ENCODE measurements at places on chromosomes 12 and 14.

DNA sequence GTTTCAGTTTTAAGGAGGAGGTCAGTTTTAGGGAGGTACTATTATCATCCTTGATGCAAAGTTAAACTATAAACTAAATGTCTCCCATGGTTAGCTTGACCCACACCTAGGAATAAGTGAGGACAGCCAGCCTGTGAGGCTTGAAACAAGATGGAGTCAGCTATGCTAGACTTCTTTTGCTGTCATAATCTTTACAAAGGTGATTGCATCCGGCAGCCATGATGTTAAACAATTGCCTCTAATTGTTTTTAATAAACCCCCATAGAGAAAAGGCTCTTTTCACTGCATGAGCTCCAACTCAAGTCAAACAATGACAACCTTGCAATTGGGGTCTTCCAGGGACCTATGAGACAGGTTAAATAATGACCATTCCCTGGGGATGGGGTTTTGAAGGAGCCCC, 45.7 kb upstream of the EEA1 start:
- DNase-seq: no peak

DNA sequence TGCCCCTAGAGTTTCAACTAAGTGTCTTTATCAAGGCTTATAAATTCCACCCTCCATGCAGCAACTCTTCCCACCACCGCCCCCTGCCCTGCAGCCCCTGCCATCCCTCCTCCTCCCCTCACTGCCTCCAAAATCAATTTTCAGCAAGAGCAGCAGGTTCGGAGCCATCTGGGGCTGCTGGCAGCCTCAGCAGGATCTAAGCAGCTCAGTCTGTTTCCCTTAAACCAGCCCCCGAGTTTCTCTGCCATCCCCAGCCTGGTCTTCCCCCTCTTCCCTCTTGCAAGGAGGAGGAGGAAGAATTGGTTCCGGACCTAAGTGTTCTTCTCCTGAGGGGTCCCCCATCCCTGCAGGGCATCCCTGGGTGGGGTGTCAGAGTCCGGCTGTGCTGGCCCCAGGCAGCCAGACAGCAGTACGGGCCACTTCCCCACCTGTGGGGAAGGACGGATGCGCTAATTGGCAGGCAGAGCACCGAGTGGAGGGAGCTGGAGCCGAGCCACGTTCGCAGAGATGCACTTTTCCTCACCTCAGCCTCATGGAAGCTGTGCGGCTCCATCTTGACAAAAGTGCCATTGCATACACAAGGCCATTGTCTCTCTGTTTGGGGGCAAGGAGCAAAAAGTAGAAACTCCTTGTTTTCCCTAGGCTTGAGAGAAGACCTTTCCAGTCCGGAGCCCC, 189.3 kb downstream of the KCNA5 start:
- no peak for DNase-seq

- no peak for DNase-seq
These were observed 355.3 kb downstream of the GLT1D1 start for GRCh38 chr12:129208566-129208965.

- peak; percentile 44 for DNase-seq
These were observed 26.9 kb downstream of the FIGNL2 start for GRCh38 chr12:51821440-51822260.

- DNase-seq: no peak
These were observed 93.4 kb upstream of the TBX5 start for GRCh38 chr12:114499338-114499737.

DNA sequence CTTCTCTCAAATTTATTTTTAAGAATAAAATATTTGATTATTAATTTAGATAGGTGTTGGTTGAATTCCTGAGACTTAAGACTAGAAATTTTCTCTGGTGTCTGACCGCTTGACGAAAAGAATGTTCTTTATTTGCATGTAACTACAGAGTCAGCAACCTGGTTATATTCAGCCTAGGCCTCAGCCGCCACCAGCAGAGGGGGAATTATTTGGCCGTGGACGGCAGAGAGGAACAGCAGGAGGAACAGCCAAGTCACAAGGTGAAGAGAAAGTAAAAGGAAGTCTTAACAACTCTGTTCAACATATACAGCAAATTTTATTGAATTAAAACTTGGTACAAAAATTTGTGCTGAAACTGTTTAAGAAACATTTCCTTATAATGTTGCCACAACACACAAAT, 5.2 kb downstream of the PIWIL1 start:
- DNase-seq: no peak

GRCh38 chr12:91975891-91976290, 169.8 kb downstream of the BTG1 start:
- no peak for DNase-seq

Measured in activated T-cell treated with anti-CD3 and anti-CD28 coated beads for 4 hours (primary cell).